ENCODE measurements at places on chromosomes 2 and 18.

DNA sequence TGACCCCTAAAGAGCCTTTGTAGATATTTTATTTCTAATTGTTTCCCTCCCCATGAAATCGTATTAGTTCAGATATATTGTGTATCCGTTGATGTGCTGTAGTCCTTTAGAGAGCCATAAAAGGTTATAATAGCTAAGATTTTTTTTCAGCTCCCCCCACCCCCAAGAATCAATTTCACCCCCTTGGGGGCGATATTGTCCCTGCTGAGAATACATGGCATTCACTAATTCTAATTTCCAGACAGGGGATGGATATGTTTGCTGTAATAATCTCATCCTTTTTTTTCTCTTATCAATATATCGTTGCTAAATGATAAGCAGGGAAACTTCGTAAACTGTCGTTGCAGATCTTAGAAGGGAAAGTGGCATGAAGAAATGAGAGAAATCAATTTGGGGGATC lies 530.7 kb downstream of the TMEM182 start:
- no peak for DNase-seq

GRCh38 chr2:70091816-70092215 lies 4.5 kb downstream of the PCBP1 start:
- DNase-seq = no peak

DNA sequence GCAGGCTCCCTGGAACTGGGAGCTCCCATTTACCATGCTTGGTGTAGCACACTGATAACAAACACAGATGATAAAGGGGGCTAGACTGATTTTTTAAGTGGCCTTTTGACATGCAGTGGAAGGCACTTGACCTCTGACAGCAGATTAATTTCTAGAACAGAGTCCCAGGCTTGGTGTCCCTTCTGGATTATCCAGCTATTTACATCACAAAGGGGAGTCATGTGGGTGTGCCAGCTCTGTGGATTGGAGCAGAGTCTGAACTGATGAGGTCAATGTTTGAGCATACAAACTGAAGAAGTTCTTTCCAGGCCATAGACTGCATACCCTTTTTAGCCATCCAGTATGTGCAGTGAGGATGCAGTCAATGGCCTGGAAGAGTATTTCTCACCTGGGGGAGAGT lies 31.5 kb upstream of the SIX2 start:
- DNase-seq = peak; percentile 4

DNA sequence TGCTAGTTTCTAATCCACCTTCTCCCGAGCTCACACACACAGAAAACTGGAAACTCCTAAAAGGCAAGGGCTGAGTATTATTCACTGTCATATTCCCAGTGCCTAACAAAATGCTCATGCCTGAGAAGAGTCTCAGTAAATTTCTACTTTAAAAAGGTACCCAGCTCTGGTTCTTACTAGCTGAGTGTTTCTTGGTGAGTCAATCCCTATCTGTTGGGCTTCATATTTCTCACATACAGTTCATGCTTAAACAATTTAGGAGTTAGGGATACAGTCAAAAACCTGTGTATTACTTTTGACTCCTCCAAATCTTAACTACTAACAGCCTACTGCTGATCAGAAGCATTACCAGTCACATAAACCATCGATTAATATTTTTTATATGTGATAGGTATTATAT lies 204.9 kb downstream of the EN1 start:
- DNase-seq = no peak

Data from SHP77 treated with DMSO at 0.1 percent for 48 hours (cell line).